ENCODE measurements at places on chromosomes 7 and 10.

DNA sequence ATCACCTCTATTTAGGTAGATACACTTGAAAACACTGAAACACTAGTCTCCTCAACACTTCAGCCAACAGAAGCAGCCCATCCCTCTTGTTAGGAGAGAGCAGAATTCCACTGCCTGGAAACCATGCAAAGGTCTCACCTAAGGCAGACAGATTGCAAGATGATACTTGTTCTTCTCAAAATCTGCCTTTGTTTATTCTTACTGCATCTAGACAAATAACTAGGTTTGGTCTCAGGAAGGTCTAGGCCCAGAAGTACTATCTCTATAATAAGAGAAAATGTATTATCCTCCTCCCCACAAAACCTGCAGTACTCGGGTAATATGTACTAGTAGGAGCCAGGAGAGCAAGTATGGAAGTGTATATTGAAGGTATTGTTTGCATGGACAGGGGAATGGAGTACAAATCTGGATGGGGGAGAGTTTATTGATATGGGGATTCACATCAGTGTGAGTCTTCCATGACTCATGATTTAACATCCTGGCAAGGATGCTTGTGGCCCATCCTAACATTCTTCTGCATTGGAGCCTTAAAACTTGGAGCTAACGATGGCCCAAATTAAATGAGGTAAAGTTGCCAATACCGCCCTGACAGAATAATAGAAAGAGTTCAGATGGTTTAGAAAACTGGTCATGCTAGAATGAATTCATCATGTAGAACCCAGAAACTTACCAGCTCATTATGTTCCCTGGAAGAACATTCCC is 109.2 kb downstream of the EPC1 start:
- no peak for DNase-seq

DNA sequence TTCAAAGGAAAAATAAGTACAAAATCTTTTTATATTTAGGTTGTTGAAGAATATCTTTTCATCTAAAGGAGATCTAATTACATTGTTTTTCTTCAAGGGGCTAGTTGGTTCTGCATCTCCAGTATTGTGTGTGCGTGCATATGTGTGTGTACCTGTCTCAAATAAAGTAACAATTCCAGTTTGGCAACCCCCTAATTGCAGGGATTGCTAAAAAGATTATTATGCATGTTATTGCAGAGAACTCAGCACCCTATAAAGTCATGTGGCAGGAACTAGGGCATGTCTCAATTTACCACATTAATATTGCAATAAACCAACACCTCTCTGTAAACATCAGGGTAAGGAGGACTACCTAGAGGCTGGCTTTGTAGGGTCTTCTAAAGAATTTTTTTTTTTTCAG is 37.0 kb downstream of the MRPS33 start:
- no peak for DNase-seq

DNA sequence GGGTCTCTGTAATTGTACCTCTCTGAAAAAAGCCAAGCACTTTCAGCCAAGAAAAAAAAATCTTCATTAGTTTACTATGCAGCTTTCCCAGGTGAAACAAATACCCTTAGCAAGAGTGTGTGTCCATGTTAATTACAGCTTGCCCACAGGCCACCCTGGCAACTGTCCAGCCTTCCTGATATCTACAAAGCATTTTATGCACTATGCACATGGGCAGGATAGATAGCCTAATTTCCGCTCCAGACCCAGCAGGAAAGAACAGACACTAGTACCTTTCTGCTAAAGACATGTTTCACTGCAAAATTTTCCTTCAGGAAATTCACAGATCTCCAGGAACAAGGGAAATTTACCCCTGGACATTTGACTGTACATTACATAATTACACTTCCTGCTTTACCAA is 24.4 kb downstream of the CACNA2D1 start:
- no peak for DNase-seq

DNA sequence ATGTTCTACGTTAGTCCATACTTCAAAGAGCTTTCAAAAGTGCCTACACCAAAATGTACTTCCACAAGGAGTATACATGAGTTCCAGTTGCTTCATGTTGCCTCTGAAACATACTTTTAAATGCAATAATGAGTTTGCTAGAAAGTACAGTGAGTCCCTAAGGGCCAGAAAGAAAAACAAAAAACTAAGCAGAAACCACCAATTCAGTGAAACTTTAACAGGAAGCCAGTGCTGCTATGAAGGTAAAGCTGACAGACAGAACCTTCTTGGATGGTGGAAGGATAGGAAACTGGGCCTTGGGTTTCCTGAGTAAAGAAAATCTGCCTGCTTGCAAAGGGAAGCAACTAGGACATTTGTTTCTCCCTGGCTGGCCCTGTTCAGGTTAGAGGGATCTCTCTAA is 104.2 kb downstream of the CTTNBP2 start:
- DNase-seq: no peak

DNA sequence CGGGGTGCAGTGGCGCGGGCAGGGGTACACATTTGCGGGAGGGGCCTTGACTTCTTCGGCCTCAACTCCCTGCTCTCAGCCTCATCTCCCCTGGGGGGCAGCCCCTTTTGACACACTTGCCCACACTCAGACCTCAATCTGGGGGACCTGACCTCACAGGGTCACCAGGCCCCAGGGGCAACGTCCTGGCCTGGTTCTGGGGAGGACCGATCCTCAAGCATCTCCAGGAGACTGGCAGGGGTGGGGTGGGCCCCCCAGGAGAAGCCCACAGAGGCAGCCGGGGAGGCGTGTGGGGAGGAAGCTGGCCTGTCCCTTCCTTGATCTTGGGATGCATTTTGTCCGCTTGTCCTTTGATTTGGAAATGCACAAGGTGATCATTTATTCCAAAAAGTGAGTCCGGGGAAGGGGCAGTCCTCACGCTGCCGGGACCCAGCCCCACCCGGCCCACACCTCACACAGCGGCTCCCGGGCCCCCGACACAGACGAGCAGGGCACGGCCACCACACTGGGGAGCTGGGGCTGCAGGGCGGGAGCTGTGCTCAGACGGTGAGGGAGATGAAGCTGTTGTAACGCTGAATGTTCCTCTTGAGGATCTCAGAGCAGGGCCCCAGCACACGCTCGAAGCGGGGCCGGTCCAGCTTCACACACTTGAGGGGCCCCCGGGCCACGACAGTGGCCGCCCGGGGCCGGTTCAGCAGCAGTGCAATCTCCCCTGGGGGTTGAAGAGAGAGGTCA is 30.4 kb upstream of the PDGFA start:
- no peak for DNase-seq

- DNase-seq: no peak
Observed at GRCh38 chr10:99659868-99660366, 608 bp downstream of the ENTPD7 start.

DNA sequence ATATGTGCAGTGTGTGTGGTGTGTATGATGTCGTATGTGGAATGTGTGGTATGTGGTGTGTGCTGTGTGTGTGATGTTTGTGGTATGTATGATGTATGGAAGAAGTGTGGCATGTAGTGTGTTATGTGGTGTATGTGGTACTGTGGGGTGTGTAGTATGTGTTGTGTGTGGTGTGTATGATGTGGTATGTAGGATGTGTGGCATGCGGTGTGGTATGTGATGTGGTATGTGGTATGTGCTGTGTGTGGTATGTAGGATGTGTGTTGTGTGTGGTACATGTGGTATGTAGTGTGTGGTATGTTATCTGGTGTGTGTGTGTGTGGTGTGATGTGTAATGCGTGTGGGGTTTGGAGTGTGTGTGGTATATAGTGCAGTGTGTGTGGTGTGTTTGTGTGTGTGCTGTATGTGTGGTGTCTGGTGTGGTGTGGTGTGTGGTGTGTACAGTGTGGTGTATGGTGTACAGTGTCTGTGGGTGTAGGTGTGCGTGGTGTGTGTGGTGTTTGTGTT is 129.6 kb downstream of the ATP6V0E2 start:
- DNase-seq: no peak

- DNase-seq: no peak
Observed at GRCh38 chr10:83941189-83941588, 198.1 kb upstream of the GHITM start.

DNA sequence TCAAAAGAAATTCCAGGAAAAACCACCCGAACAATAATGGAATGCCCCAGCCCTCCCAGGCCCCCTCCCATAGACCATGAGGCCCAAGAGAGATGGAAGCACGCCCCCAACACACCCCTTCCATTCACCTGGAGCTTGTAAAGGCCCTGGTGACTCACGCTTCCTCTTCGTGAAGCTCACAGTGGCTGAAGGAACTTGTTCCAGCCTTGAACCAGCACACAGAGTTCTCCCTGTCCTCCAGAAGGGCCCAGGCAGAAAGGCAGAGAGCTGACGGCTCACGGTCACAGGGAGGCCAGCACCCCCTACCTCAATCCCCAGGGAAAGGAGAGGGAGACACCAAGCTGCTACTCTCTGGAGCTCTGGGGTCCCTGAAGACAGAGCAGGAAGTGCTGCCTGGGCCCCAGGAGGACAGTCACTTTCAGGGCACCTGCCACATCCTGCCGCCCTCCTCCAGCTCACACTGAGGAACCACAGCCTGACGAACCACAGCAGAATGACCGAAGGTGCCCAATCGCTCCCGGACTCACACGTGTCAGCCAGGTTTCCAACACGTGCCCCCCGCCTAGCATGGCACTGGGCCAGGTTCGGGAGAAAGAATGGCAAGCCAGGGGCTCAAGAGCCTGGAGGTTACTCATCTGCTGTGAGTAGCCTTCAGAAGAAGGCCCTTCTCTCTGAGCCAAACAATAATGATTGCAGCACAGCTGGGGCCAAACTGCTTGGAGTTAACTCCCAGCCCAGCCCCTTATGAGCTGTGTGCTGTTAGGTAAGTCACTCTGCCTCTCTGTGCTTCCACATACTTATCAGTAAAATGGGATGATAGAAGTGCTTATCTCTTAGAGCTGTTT is 52.8 kb downstream of the DLG5 start:
- DNase-seq: peak; percentile 30

GRCh38 chr10:81215498-81215897 is 659.5 kb upstream of the NRG3 start:
- DNase-seq: no peak

DNA sequence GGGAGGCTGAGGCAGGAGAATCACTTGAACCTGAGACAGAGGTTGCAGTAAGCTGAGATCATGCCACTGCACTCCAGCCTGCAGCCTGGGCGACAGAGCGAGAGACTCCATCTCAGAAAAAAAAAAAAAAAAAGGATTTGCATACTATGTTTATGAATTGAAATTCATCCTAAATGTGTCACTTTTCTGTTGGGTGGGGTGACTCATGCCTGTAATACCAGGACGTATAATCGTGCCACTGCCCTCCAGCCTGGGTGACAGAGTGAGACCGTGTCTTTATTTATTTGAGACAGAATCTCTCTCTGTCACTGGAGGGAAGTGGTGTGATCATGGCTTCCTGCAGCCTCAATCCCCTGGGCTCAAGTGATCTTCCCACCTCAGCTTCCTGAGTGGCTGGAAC is 5.8 kb downstream of the ZNF212 start:
- DNase-seq: no peak

GRCh38 chr7:2044311-2044882 is 188.3 kb downstream of the MAD1L1 start:
- DNase-seq: no peak

GRCh38 chr7:7323352-7323751 is 141.0 kb downstream of the C1GALT1 start:
- no peak for DNase-seq
